ENCODE measurements at places on chromosomes 11 and 22. TPM values are rescaled to one million over a fixed set of nuclear protein-coding genes. Genes with fewer than 3 reads are reported as not detected.

Gene BTBD10
- polyA plus RNA-seq, result 40.2 TPM

Gene ANGPTL5
- 0.11 TPM for polyA plus RNA-seq

Gene PAX6
- polyA plus RNA-seq, result 0.44 TPM

Gene MUC2
- not detected for polyA plus RNA-seq

Gene BEST1
- 2.5 TPM for polyA plus RNA-seq

Gene RCOR2
- 3.9 TPM for polyA plus RNA-seq

Gene SCGB1A1
- polyA plus RNA-seq, result not detected

Gene PRR5L
- polyA plus RNA-seq, result 6.3 TPM

Gene NFAM1
- not detected for polyA plus RNA-seq

Gene TPBGL
- not detected for polyA plus RNA-seq

Gene TFIP11
- 31.1 TPM for polyA plus RNA-seq

Gene SYT9
- polyA plus RNA-seq, result not detected

Gene C11orf42
- not detected for polyA plus RNA-seq

GRCh38 chr22:33023153-33023827, 34.9 kb downstream of the SYN3 start:
- no peak for DNase-seq

DNA sequence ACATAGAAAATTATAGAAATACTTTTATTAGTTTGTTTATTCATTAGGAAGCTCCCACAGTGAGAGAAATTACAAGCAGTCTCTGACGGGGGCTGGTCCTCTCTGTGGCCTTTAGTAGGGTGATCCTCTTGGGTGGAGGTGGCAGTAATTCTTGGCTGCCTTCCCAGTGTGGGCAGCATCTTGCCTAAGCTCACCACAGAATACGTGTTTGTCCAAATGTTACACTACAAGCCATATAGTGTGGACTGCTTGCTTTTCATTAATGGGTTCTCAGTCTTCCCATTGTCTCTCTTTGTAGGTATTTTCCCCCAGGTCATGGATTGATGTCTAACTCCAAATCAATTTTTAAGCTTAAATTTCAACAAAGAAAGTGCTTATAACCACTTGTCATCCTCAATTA, 43.3 kb downstream of the ENDOD1 start:
- DNase-seq, result no peak

GRCh38 chr11:19110295-19110694, 6.7 kb upstream of the ZDHHC13 start:
- no peak for DNase-seq

- no peak for DNase-seq
Observed at GRCh38 chr11:12404436-12404835, 27.1 kb downstream of the PARVA start.

DNA sequence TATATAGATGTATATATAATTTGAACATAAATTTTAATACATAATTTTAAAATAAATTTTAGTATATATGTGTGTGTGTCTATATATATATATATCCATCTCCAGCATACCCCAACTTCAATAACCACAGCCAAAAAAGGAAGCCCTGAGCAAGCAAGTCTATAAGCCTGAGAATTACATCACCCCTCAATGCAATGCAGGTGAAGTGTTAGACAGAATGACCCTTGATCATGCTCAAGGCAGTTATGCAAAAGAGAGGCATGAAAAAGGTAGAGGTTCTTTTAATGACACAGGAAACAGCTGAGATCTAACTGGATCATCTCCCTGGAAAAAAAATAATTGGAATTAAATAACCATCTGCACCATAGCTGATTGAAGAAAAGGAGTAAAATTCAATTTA, 557.9 kb upstream of the ANO5 start:
- no peak for DNase-seq

GRCh38 chr11:64170419-64170818, 4.5 kb upstream of the MACROD1 start:
- DNase-seq, result no peak

DNA sequence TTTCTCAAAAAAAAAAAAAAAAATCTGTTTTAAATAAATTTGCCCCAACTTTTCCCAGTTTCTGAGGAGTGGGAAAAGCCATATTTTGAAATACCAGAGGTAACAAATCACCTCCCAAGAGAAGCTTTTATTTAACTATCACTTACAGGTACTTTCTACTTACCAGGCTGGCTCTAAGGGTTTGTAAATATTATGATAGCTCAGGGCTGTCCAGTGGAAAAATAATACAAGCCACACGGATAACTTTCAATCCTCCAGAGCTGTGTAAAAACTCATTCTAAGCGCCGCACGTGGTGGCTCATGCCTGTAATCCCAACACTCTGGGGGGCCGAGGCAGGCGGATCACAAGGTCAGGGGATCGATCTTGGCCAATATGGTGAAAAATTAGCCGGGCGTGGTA, 5.6 kb upstream of the SEC14L4 start:
- no peak for DNase-seq

DNA sequence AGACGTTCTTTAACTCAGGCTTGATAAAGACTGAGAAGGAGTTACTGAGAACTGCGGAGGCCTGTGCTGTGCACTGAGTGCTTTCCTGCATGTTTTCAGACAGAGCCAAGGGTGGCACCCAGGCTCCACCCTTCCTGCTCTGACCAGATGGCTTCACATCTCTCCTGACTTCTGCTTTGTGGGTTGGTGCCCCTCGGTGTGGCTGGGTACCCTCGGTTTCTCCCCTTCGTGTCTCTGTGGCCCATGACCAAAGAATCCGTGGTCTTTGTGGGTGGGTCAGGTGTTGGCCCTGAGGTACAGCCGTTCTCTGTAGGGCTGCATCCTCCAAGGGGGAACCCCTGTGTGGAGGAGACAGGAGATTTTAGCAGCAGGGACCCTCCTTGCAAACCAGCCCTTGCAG, 34.3 kb downstream of the GRIK4 start:
- DNase-seq, result no peak

- DNase-seq, result no peak
Observed at GRCh38 chr22:43546186-43546585, 134.4 kb downstream of the MPPED1 start.

GRCh38 chr22:32020117-32020516, 22.9 kb upstream of the SLC5A1 start:
- DNase-seq, result peak; percentile 91

DNA sequence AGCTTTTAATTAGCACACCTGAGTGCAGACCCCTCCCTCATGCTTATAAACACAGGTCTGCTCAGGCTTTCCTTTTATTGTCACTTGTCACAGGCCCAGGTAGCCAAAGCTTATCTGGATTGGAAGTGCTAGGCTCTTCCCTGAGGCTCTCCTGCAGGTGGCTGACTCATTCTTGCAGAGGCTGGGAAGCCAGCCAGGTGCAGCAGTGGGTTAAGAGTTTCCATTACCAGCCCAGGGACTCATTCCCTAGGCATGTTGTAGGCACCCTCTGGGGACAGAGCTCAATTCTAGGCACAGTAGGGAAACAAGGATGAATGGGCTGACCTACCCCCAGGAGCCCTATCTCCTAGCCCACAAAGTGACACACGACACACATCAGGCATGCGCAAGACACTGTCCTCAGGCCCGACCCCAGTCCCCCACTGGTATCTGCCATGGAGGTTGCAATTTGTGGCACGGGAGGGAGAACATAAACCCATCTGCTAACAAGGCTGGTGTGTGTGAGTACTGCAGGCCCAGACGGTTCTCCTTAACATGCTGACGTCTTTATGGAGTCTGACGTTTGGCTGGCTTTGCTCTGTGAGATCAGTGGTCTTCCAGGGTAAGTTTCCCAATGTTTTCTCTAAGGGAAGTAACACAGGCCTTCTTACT, 94.2 kb downstream of the ABTB2 start:
- peak; percentile 92 for DNase-seq

DNA sequence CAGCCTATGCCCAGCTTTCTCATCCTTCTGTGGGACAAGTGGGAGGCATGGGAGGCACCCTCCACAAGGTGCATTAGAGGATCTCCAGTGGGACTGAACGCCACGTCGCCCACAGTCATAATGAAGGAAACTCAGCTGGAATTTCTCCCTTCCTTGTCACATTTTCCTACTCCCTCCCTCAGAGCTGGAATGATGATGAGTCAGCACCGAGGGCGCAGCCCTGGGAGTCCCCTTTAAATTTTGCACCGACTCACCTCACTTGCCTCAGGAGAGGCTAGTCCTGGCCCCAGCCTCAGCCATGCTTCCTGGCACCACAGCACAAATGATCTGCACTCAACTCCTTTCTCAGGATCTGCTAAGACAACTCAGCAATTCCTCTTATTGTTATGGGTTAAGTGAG, 34.3 kb downstream of the DBX1 start:
- peak; percentile 88 for DNase-seq

- DNase-seq, result peak; percentile 49
Observed at GRCh38 chr11:34065505-34066203, 14.1 kb downstream of the CAPRIN1 start.

DNA sequence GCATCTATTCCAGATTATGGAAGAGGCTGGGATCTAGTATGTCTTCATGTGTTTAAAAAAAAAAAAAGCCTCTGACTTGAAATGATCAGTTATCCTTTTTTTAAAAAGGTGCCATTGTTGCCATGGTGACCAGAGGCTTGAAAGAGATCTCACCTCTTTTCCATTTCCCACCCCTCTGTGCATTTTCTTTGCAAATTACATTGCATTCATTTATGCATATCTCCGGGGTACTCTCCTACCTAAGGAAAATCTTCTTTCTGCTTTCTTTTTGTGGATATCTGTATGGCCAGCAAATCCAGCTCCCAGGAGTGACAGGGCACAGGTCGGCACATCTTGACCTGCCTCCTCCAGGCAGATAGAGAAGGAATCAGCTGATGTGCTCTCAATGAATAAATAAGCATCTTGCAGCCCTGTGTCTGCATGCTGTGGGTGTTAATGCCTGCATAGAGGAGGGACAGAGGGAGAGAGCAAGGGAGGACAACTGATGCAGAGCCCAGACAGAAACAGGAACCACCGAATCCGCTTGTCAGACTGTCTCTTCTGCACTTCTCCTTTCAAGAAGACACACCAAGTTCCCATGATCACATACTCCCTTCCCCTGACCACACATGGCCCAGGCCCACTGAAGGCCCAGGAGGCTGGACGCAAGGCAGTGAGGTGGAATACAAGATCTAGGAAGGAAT, 50.9 kb downstream of the CWC15 start:
- no peak for DNase-seq

GRCh38 chr11:119459293-119459976, 36.5 kb upstream of the THY1 start:
- no peak for DNase-seq

- no peak for DNase-seq
Observed at GRCh38 chr22:38005943-38006342, 21.6 kb upstream of the SOX10 start.

GRCh38 chr11:112195951-112196351, 20.6 kb downstream of the BCO2 start:
- DNase-seq, result no peak

DNA sequence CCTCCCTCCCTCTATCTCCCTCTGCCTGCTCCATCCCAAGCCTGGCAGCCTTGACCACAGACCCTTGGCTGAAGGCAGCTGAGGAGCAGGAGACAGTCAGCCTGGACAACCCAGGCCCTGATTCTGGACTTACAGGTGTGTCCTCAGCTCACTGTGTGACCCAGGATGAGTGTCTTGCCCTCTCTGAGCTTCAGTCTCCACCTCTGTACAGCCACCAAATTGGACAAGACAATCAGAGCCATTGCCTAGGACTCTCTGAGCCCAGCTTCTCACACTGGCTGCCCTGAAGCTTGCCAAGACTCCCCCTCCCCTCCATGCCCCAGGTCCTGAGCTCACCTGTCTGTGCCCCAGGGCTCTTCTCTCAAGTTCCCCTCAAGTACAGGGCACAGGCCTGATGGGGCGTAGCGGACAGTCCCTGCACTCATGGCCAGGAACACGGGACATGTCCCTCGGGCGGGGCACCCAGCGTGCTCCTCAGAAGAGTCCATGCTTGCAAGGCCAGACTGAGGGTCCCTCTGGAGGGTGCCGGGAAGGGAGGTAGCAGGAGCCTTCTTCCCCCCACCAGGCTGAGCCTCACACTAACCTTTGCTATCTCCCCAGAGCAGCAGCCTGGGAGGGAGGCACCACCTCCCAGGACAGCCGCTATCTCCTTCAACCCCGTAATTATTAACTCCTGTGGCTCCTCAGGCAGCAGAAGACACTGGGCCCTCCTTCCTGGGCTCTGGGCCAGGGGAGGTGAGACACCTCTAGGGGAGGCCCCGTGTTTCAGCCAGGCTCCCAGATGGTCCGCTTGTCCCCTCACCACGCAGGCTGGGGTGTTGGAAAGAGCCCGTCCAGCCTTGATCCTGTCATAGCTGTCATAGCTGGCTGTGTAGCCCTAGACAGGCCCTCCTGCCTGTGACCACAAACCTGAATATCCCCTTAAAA, 2.6 kb upstream of the RAB3IL1 start:
- DNase-seq, result no peak

DNA sequence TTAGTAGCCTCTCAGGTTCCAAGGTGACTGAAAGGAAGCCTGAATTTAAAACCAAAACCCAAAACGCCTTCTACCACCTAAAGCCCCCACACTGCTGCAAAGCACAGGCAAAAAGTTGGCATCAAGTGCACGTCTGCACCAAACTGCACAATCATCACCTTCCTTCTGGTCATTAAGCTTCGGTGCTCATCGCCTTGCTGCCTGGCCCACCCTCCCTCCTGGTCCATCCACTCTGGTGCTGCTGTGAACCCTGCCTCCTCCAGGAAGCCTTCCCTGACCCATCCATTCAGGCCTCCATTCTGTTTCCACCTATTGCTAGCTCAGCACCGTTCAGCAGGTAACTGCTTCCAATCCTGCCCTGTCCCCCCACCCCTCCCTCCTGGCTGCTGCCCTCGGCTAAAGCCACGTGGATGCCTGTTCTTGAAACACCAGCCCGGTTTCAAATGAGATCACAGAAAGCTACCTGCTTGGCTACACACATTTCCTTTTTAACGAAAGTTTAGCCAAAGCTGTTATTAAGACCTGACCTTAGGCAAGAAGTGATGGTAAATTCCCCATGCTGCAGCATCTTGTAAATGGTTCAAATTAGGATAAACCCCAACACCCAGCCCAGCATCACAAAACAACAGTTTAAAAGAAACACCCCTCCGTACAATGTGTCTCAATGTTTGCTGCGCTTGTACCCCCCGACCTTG, 53.8 kb upstream of the CD5 start:
- DNase-seq, result no peak

DNA sequence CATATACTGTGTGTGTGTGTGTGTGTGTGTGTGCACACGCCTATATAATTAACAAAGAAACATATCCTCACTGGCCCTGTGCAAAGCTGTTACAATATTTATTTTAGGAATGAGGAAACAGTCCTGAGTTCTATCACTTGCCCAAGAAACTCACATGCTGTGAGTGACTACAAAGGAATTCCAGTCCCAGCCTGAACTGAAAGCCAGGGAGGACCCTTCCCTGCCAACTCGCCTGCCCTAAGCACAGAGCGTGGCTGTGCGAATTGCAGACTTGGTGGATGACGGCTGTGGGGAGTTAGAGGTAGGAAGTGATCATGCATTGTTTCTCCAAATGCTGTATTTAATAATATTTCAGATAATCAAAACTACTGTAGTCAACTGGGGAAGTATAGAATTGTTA, 26.4 kb upstream of the CD5 start:
- peak; percentile 32 for DNase-seq

- DNase-seq, result no peak
Observed at GRCh38 chr11:125332821-125333220, 163.2 kb downstream of the FEZ1 start.

DNA sequence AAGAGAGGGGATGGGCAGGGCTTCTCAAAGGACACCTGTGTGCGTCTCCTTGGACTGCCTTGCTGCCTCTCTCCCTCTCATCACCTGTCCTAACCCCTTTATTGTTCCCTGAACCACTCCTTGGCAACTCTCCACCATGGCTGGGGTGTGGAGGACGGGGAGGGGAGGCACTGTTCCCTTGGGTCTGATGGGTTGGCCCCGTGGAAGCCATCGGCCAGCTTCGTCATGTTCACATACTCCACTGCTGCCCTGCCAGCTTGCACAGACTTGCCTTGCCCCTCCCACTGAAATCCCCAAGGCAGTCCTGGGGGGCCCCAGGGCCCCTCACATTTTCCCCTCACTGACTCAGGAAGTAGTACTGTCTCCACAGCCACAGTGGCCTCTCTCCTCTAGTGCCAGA, 36.1 kb upstream of the LRRC32 start:
- DNase-seq, result no peak
